Activated CD8-positive, alpha-beta memory T cell treated with anti-CD3 and anti-CD28 coated beads for 24 hours (primary cell): ENCODE measurements at places on chromosomes 6 and 20.

DNA sequence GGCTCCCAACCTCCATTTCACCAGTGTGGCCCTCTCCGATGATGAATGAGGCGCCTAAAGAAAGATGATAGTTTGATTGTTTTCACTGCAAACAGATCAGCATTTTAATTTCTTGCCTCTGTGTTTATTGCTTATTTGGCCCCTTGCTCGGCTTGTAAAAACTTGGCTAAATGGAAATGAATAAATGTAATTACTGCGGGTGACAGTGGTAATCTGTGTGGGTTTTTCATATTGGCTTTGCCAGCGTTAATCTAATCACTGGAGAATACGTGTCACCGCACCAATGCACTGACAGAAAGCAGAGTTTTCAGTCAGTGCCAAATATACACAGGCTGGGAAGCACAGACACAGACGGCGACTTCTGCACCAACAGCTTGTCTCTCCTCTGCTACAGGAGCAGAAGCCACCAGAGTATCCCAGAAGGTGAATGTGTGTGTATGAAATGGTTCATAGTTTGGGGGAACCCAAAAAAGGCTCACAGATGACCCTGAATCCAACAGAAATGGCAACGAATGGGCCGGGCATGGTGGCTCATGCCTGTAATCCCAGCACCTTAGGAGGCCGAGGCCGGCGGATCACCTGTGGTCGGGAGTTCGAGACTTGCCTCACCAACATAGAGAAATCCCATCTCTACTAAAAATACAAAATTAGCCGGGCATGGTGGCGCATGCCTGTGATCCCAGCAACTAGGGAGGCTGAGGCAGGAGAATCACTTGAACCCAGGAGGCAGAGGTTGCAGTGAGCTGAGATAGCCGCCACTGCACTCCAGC is 534.0 kb downstream of the PKHD1 start:
- no peak for DNase-seq

DNA sequence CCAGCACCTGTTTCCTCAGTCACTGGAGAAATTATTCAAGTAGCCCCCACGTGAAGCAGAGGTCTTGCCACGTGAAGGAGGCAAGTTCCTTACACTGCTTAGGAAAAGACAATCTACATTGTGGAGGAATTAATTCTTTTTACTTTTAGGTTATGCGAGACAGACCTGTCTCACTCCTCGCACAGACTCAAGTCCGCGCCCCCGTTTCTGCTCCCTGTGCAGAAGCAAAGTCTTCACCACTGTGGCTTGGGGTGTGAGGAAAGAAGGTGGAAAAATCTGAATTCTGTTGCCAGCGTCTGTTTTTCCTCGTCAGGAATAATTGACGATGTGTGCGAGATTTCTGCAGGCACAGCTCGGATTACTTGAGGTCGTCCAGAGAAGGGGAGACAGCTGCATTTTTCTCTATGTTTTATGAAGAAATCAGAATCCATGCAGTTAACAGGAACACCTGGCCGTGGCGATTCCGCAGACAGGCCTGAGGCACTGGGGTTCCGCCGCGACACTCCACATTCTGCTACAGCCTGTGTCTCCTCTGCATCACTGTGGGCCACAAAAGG is 185.1 kb downstream of the SMOC2 start:
- no peak for DNase-seq

DNA sequence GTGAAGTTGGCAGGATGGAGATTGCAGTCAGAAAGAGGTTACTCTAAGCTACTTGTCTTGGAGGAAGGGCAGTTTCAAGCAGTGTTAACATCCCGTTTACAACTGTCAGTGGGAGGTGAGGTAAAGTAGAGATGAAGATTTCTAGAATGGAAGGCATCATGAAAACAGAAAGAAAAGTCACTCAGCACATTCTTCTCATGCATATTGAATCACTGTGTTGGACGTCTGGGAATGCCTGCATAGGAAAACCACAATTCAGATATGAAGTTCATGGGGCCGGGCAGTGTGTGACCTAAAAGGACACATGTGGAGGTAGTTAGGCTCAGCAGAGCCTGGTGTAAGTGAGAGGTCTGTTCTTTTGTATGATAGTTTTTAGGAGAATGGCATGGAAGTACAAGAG is 73.5 kb upstream of the LAMP5 start:
- DNase-seq: no peak

GRCh38 chr6:143505537-143505936 is 6.0 kb downstream of the FUCA2 start:
- DNase-seq: no peak

- DNase-seq: no peak
Measured at GRCh38 chr6:54115966-54116365, 4.7 kb downstream of the MLIP start.

- no peak for DNase-seq
Measured at GRCh38 chr6:139983555-139984276, 609.3 kb upstream of the CITED2 start.

DNA sequence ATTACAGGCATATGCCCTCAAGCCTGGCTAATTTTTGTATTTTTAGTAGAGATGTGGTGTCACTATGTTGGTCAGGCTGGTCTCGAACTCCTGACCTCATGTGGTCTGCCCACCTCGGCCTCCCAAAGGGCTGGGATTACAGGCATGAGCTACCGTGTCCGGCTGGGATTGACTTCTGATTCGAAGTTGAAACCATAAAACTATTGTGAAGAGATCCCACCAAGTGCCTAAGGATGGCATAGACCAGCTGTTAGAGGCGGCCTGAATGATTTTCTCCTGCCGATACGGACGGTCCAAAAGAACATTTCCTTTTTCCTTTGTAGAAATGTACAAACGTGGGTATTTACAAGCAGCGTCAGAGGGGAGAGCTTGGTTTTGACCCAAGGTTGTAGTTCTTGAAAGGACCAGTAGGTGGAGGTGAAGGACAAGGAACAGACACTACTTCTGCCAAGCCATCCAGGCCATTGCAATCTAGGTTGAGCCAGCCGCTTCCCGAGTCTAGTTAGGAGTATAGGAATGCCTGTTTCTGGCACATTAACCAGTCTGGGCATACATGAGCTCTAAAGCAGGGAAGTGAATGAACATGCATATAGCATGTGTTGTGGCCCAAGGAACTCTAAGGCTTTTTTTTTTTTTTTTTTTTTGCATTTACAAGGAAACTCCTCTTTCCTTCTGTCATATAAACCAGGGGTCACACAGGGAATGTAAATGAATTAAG is 29.0 kb downstream of the MOCS3 start:
- peak; percentile 77 for DNase-seq

GRCh38 chr20:61847986-61848385 is 217.7 kb downstream of the TAF4 start:
- no peak for DNase-seq

DNA sequence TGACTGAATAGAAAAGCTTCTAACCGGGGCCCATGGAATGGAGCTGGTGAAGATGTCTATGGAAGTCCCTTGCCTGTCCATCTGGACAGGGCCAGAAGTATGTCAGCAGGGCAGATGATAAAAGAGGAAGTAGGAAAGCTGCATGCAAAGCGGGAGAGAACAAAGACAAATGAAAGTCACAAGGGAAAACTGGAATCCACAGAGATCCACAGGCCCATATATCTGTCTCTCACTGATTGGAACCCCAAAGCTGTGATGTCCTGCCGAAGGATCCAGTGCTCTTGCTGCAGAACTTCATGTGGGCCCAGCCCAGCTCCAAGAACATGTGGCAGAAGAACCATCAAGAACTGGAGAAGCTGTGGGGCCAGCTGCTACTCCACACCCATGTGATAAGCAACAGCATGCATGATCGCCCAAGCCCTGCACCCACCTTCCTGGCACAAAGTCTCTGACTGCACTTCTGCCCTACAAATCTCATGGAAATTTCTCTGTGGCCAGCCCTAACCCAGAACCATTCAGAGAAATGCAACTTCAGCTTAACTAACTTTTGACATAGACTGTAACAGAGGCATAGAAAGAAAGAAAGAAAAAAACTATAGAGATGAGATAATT is 716.0 kb downstream of the KIF16B start:
- DNase-seq: no peak

GRCh38 chr6:63785006-63785405 is 149.4 kb downstream of the PHF3 start:
- no peak for DNase-seq

- no peak for DNase-seq
Measured at GRCh38 chr6:121837545-121838229, 402.2 kb downstream of the GJA1 start.

DNA sequence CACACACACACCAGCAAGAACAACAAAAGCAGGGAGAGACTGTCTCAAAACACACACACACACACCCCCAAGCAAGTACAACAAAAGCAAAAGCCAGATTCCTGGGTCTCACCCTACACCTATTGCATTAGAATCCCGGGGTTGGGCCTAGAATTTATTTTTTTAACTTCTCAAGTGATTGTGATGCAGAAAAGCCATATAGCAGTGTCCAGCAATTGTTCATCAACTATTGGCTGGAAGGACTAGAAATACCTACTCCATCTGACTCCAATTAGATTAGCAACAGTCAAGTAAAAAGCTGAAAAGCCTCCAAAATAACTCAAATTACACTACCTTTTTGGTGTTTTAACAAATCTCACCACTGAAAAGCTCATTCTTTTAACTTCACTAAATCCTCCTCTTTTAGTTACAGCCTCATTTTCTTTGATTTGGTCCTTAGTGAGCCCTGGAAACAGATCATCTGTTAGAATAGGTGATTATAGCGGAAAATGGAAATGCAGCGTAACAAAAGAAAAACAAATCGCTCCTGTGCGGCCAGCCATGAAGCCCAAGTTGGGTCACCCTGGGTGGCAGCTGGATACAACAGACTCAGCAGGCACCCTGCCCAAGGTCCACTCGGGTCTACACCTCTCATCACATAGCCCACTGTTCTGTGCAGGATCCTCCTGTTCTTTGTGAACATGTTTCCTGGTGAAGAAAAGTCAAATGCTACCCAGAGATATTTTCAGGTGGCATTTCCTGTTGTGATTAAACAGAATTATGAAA is 38.7 kb downstream of the STAU1 start:
- no peak for DNase-seq

DNA sequence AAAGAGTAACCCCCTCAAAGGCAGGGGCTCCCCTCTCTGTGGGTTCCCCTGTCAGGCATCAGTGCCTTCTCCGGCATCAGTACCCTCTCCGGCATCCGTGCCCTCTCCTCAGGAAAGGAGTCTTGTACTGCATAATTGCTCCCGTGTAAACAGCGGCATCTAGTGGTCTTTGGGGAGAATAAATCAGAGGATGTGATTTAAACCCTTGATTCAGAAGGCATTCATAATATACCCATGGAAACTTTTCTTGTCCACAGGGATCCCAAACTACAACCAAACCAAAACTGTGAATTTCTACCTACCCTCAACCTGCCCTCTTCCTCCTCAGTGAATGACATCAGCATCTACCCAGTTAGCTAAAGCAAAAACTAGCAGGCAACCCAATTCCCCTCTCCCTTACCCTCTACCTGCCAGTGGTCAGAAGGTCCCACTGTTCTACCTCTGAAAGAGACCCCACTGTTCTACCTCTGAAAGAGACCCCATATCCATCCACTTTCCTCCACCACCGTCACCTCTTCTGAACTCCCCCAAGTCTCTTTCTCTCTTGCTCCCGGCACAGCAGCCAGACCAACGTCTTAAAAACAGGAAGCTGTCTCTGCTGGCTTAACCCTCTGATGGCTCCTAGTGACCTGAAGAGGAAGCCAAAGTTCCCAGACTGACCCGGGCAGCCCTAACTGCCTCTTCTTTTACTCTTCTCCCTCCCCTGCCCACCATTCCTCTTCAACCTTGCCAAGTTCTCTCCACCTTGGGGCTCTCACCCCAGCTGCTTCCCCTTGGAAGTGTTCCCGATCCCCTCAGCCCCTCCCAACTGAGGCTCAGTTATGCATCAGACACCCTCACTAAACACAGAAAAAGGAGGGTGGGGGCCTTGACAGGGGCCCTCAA is 27.2 kb downstream of the UBE2V1 start:
- DNase-seq: peak; percentile 64

- no peak for DNase-seq
Measured at GRCh38 chr6:134070271-134070670, 17.8 kb upstream of the SLC2A12 start.

- DNase-seq: no peak
Measured at GRCh38 chr6:163188746-163189145, 225.8 kb upstream of the QKI start.

- no peak for DNase-seq
Measured at GRCh38 chr6:21061892-21062291, 527.6 kb downstream of the CDKAL1 start.

DNA sequence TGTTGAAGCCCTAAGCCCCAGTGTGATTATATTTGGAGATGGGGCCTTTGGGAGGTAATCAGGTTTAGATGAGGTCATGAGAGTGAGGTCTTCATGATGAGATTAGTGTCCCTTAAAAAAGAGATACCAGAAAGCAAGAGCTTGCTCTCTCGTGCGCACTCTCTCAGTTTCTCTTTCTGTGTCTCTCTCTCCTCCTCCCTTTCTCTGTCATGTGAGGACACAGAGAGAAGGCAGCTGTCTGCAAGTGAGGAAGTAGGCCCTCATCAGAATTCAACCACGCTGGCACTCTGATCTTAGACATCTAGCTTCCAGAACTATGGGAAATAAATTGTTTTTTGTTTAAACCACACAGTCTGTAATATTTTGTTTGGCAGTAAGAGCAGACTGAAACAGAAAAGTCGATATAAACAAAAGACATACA is 180.5 kb downstream of the IBTK start:
- no peak for DNase-seq

- no peak for DNase-seq
Measured at GRCh38 chr6:39282774-39283173, 31.4 kb downstream of the KCNK17 start.

- DNase-seq: no peak
Measured at GRCh38 chr6:140789466-140789865, 1343.3 kb upstream of the GJE1 start.

DNA sequence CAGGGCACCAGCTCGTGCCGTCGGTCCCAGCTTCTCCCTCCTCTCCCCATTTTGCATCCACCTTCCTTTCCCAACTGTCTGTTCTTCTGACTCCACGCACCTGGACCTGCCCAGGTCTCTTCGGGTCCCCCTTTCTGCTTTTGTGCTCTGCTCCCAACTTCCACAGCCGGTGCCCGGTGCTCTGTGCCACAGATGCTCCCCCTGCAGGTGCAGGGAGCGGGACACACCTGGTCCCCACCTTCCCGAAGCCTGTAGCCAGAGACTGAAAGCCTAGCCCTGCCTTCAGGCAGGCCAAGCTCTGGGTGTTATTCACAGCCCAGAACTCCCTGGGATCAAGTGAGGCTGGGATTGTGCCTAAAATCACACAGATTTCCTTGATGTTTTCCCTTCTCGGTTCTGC is 24.6 kb upstream of the BMP7 start:
- no peak for DNase-seq

DNA sequence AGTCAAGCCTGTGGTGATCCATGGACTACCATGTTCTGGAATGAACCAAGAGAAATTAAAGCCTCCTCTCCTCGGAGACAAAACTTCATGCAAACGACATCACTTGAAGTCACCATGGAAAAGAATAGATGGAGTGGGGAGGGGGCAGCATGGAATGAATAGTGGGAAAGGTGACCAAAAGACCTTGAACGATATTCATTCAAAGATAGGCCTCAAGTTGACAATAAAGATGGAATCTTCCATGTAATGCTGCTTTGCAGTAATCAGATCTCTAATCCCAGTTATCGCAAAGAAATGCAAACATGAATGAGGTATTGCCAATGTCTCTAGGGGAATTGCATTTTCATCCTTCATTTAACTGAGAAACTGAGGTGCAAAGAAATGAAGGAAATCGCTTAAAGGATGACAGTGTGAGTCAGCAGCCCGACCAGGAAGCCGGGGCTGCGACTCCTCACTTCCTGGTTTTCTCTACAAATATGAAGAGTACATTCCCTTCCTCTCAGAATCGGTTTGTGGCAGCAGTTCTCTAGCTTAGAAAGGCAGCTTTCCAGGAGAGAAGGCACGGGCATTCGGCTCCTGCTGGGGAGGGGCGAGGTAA is 65.6 kb upstream of the RREB1 start:
- DNase-seq: no peak
